Activated CD4-positive, alpha-beta T cell treated with anti-CD3 and anti-CD28 coated beads, Interleukin-10, Interleukin-2, amounts not matched to agents 100 ng/mL and 50 ng/mL, durations not matched to agents 16 hours and 8 hours (primary cell): ENCODE measurements at places on chromosomes 4 and X.
A peak's percentile ranks its signal among the peaks of the same experiment; 100 is the strongest.

- no peak for DNase-seq
Observed at GRCh38 chrX:38403834-38404233, 51.4 kb downstream of the OTC start.

GRCh38 chr4:98778206-98778605 lies 119.8 kb upstream of the TSPAN5 start:
- peak; percentile 6 for DNase-seq

GRCh38 chr4:7487502-7487901 lies 52.8 kb upstream of the PSAPL1 start:
- no peak for DNase-seq

- no peak for DNase-seq
Observed at GRCh38 chr4:94244829-94245185, 37.1 kb downstream of the SMARCAD1 start.

GRCh38 chr4:84379917-84380641 lies 119.0 kb downstream of the NKX6-1 start:
- no peak for DNase-seq

GRCh38 chr4:39873823-39874222 lies 103.9 kb downstream of the PDS5A start:
- peak; percentile 50 for DNase-seq

DNA sequence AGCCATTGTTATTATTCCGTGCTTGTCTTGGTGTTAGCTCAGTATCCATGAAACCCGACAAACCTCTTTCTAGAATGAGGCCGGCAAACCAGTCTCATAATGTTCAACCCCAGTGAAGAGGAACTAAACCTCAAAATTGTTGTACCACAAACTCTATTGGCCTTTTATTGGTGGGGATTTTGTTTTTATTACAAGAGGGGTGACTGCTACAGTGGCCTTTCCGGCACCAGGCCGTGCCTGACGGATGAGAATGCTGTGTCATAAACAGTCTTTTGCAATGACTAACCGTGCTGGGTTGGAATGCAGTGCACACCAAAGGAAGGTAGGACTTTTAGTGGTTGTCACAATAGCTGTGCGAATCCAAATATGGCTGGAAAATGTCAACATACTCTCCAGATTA lies 60.8 kb downstream of the SHROOM2 start:
- DNase-seq: no peak

GRCh38 chr4:141036786-141037185 lies 96.5 kb downstream of the RNF150 start:
- no peak for DNase-seq

DNA sequence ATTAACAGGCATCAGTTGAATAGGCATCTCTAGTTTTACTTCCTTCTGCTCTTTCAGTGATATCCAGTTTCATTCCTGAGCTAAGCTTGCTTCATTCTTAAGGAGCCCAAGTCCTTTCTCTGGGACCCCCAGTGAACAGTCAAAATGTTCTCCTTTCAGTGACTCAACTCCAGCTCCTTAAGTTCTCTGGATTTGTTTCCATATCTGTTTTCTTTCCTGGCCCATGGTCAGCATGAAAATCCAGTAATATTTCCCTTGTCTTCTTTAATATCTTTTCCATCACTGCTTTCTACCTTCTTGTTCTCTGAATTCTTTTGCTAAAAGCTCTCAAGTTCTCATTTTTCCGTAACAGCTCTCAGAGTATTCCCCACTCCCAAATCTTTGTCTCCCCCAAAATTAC lies 25.5 kb downstream of the ADGRL3 start:
- no peak for DNase-seq

- no peak for DNase-seq
Observed at GRCh38 chr4:94523033-94523580, 71.4 kb downstream of the PDLIM5 start.

- peak; percentile 66 for DNase-seq
Observed at GRCh38 chrX:68443155-68443868, 10.0 kb upstream of the OPHN1 start.

GRCh38 chrX:107894038-107894437 lies 68.4 kb downstream of the MID2 start:
- DNase-seq: peak; percentile 61

DNA sequence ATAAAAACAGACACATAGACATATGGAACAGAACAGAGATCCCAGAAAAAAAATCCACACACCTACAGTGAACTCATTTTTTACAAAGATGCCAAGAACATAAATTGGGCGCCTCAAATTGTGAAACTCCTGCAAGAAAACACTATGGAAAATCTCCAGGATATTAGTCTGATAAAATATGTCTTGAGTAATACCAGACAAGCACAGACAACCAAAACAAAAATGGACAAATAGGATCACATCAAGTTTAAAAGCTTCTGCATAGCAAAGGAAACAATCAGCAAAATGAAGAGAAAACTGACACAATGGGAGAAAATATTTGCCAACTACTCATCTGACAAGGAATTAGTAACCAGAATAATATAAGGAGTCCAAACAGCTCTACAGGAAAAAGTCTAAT lies 337.3 kb upstream of the DIPK2B start:
- DNase-seq: no peak

DNA sequence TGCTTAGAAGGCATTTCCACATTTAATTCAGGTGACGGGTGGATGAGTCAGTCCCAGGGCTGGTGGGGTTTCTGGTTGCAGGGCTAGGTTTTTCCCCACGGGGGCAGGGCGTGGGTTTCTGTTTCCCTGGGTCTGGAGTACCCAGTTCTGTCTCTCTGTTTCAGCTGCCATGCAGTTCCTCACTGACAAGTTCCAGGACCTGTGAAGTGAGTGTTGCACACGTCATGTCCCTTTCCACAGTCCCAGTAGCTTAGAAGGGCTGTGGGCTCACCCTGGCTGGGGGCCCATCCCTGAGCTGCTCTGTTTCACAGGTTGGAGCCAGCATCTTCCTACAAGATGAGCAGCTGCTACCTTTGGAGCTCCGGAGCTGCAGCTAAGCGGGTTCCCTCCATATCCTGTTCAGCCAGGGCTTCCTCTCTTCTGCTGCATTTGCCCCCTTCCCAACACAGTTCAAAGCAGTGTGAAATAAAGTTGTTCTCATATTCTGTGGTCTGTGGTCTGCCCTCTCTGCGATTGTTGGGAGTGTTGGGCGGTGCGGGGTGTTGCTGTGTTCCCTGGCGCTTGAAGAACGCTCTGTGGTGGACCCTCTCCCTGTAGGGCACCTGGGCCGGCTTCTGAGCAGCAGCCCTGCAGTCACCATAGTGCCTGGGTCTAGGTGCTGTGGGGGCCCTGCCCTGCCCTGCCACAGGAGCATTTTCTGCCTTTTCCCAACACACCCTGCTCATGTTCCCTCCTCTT lies 3.9 kb downstream of the LOC101059915 start:
- DNase-seq: peak; percentile 37

GRCh38 chr4:168361365-168362024 lies 42.9 kb upstream of the DDX60 start:
- no peak for DNase-seq

- no peak for DNase-seq
Observed at GRCh38 chr4:101931619-101932018, 141.1 kb downstream of the BANK1 start.

DNA sequence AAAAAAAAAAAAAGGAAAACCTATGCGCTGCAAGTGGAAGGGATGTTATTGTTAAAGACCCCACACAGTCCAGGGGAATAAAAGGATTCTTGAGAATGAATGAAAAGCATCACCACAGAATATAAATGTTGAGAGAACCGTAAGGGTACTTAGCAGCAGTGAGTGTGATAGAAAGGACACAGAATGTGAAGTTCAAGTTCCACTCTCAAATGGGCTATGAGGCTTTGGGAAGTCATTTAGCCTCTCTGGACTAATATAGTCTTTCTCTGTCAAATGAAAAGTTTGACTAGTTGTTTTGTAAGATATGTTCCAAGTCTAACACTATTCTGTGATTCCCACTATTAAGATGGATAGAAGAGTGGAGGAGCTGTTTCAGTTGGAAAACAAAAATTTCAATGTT lies 35.8 kb upstream of the MAML3 start:
- no peak for DNase-seq

- no peak for DNase-seq
Observed at GRCh38 chr4:125319311-125319710, 4.6 kb downstream of the FAT4 start.
